Right cardiac atrium (tissue), 5 donors: ENCODE measurements at places on chromosomes 4 and X. TPM values are rescaled to one million over a fixed set of nuclear protein-coding genes. Genes with fewer than 3 reads are reported as not detected.

DNA sequence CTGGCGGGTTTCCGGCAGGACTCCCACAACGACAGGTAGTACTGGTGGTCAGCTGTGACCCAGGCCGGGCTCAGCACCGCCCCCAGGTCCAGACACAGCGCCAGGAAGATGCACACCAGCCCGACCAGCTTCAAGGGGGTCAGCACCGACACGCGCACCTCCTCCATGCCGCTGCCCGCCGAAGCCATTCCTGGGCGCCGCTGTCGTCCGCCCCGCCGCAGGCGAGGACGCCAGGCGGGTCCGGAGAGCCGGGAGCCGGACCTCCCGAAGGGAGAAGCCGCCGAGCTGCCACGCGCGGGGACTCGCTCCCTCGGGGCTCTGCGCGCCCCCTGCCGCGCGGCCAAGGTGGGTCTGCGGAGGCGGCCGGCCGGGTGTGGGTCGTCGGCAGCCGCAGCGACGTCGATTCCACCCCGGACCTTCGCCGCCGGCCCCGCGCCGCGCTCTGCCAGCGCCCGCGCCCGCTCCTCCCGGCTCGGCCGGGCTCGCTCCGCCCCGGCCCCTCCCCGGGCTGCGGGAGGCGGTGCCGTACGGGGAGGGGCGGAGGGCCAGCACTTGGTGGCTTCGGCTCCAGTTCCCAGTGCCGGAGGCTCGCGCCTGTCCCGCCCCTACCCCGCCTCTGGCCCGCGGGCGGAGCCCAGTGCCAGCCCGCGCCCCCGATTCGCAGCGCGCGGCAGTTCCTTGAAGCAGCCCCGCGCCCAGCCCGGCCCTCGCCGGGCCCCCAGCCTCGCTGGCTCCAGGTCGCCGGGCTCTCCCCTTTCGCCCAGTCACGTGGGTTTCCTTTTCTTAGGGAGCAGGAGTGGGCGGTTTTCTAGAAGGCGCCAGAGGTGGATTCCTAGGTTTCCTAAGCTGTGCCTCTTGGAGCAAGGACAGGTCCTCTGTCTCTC lies at the start of gene TMEM47:
TMEM47 (minus strand) TSS at position 444 of the 884 bp plus-strand sequence; CDS start at position 188, 256 bp downstream.
- DNase-seq, result peak; percentile 90

- no peak for DNase-seq
Observed at GRCh38 chr4:139887962-139888735, 222.5 kb downstream of the MGST2 start.

- DNase-seq, result no peak
Observed at GRCh38 chrX:73758250-73758649, 195.3 kb downstream of the CHIC1 start.

DNA sequence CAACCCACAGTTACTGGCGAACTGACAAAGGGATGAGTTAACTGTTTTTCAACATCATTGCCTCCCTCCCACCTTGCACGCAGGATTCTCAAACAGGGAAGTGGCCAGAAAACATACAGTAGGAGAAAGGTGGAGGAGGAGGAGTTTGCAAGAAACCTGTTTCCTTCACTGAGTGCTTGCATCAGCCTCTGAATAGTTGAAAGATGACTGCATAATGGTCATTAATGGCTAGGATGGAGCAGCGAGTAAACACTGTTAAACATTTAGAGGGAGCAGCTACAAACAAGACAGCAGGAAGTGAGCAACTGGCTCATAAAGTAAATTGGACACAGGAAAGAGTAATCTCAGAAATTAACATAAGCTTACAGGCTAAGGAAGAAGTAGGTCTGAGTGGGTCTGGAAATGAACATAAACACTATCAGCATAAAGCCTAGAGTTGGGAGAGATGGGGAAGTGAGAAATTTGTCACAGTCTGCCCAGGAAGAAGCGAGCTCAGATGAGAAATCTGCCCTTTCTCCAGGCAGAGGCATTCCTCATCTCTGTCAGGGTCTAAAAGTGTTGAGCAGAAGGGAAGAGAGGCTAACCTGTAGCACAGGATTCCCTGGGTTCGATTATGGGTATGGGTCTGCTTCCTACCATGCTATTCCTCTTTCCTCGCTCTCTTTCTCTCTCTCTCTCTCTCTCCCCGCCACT lies 38.6 kb downstream of the TRPC5OS start:
- DNase-seq, result no peak

DNA sequence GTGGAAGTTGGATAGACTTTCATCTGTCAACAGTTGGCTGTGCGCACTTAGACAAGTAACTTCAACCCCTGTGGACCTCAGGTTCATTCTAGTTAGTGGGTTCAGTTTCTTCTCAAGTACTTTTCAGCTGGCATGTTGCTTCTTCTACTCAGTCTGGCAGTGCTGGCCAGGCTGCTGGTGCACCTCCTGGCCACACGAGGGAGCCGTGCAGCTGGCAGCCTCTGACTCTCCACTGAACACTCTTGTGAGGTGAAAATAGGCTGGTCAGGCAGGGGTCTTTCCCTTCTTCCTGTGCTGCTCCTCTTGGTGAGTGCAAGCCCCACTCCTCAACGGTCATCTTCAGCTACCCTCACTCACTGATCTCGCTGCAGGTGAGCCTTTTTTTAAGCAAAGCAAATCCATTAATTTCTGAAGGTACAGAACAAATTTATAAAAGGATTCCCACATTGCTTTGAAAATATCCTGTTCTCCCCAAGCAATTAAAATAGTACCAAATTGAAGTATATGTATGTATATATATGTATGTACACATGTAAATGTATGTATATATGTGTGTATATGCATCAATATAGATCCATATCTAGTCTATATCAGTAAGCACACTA lies 30.6 kb downstream of the LONRF3 start:
- DNase-seq, result peak; percentile 72

DNA sequence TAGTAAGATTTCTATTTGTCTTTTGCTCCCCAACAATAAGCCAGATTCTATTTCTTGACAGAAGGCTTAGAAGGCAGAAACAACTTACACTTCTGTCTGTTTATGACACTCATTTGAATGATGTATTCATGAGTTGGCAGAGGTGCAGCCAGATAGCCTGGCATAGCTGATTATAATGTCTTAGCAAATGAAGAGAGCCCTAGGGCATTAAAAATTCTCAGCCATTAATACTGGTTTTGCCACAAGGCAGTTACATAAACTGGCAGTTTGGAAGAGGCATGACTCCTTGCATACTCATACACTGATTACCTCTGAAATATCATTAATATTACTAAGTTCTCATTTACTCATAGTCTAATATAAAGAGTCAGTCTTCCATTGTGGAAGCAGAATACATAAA lies 728.5 kb upstream of the NDST4 start:
- no peak for DNase-seq

DNA sequence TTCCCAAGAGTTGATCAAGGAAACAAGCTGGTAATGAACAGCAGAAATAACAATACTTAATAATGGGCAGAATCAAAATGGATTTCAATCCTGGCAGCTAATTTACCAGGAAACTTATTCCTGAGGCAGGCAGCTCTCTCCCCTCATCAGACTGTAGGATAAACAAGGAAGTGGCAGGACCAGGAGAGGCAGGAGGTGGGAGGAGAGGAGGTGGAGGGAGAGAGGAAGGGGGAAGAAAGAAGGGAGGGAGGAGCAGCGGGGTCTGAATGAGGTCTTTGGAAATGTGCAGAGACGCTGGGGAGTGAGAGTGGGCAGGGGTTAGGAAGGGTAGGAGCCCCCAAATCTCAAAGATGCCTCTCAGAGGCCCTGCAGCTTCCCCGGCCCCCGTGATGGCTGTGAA lies 231.5 kb downstream of the BCOR start:
- no peak for DNase-seq

- peak; percentile 54 for DNase-seq
Observed at GRCh38 chr4:39976945-39977488, 694 bp downstream of the PDS5A start.

DNA sequence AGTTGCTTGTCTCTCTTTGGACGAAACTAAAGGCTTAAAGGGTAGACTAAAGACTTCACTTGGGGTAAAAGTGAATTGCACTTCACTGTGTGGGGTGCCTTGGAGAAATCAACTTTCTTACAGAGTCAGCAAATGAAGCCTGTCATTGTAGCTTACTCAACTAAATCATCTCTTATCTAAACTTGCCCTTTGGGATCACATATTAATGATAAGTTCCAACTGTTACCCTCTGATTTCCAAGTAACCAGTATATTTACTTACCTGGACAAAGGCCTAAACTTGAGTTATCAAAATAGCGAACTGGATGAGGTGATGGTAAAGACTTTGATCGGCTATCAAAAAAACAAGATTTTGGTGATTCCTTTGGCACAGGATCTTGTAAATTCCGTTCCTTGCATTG lies 8.9 kb upstream of the BDH2 start:
- no peak for DNase-seq

- no peak for DNase-seq
Observed at GRCh38 chr4:185801471-185801870, 10.5 kb downstream of the SORBS2 start.

DNA sequence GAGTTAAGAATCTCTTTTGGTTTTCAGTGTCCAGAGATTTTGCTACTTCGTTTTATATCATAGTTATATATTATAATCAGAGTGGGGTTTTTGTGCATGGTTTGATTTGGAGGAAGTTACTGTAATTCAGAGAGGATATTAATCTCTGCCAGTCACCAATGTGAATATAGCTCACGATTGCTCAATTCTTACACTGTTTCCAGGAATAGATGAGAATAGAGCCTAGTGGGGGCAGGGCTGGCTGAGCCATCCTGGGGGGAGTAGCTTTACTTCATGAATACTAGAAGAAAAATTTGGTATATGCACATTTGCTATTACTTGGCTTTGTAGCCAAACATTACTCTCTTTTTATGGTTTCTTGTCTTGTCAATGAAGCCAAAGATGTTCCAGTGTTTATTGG lies 60.9 kb upstream of the TRPC3 start:
- no peak for DNase-seq

DNA sequence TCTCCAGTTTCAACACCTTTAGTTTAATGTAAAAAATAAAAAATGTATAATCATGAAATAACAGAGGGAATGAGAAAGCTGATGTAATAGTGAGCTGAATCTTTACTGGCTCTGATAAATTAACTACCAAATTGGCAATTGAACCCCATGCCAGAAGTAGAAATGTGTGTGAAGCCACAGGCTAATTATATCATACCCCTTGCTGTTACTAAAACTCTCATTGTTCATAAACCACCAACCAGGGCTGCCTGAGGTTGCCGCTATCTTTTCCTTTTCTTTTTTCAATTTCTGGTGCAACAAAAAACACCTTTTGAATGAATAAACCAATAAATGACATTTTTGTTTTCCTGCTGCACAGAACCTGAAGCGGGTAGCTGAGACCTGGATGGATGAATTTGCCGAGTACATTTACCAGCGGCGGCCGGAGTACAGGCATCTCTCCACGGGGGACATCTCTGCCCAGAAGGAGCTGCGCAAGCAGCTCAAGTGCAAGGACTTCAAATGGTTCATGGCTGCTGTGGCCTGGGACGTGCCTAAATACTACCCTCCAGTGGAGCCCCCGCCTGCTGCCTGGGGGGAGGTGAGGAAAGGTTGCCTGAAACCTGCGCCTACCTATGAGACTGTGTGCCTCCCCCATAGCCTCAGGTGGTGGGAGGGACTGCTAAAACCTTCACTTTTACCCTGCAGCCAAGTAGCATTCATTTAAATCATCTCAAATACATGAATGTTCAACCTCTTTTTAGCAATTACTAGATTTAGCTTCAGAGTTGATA lies 216.7 kb upstream of the GALNT7 start:
- DNase-seq, result no peak

- DNase-seq, result peak; percentile 43
Observed at GRCh38 chr4:8557151-8558076, 22.8 kb upstream of the GPR78 start.

GRCh38 chr4:4981827-4982226 lies 37.4 kb downstream of the CYTL1 start:
- peak; percentile 63 for DNase-seq

GRCh38 chr4:15084780-15085179 lies 82.5 kb downstream of the CPEB2 start:
- no peak for DNase-seq

The RPS6KA3 gene
- 30.3 TPM for total RNA-seq

The CXCL11 gene
- 0.20 TPM for total RNA-seq

The PNMA5 gene
- total RNA-seq, result 0.12 TPM

The NDST4 gene
- not detected for total RNA-seq

The MAGEA12 gene
- not detected for total RNA-seq

The SLC6A14 gene
- not detected for total RNA-seq
